Neural crest cell (in vitro differentiated cells): ENCODE measurements at places on chromosomes 1 and 21. TPM values are rescaled to one million over a fixed set of nuclear protein-coding genes. Genes with fewer than 3 reads are reported as not detected.

Gene PDIK1L
- total RNA-seq: 22.8 and 23.8 TPM in 2 replicates

Gene SPAG17
- total RNA-seq: 1.5 and 1.6 TPM in 2 replicates

Gene MROH7
- 0.57 TPM in 1 of 2 replicates, not detected in the other for total RNA-seq

Gene RHOC
- total RNA-seq: 114 and 125 TPM in 2 replicates

Gene RPTN
- not detected in 2 replicates for total RNA-seq

Gene AMY2A
- not detected in 2 replicates for total RNA-seq

Gene PCAT6
- 4.5 and 5.7 TPM in 2 replicates for total RNA-seq
